Stimulated activated CD8-positive, alpha-beta memory T cell treated with anti-CD3 and anti-CD28 coated beads, Interleukin-4, amount 100 ng/mL, for 1 hour (primary cell): ENCODE measurements at places on chromosomes 4 and X.

DNA sequence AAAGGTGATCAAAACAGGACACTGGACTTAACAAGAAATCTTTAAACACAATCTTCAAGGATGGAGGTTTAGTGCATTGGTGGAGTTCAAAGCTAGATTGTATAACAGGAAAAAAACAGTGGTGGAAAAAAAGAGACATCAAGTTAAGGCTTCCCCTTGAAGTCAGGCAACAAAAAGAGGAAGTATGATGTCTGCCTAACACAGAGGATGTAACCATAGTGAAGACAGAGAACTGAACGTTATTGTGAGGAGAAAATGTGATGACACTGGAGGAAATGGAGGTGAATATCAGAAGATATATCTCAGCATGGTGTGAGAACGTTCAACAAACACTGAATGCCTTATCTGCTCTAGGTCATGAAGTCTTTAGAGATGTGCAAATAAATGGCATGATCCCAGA lies 192.4 kb upstream of the AR start:
- no peak for DNase-seq

DNA sequence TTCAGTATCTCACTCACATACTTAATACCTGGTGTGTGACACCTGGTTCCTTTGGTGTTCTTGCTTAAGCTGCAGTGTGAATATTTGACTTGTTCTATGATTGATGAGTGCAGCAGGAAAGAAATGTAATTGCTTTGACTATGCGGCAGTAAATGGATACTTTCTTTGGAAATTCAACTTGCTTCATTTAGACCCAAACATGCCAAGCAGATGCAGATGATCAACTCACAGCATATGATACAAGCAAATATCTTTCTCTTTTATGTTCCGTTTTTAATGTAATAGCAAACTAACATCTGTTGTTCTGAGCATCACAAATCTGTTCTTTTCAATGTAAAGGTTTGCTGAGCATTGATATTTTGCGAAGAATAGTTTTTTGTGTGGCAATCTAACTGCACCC lies 549.5 kb downstream of the C4orf33 start:
- no peak for DNase-seq

GRCh38 chrX:67555578-67556203 lies 11.9 kb downstream of the AR start:
- DNase-seq: no peak

DNA sequence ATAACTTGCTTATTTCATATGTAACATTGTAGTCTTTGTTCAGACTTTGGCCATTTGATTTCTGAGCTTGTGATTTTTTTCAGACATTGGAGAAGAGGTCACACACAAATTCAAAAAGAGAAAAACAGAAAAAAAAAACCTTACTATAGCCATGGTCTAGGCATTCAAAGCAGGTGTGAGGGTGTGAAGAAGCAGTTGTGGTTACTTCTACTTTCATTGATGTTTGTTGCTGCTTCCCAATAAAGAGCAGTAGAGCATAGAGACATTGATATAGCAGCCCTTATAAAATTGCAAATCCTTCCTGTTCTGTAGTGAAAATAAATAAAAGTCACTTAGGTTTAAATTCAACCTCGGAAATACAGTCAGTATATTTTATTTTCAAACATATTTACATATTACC lies 671.6 kb downstream of the GRXCR1 start:
- DNase-seq: no peak

GRCh38 chrX:9087271-9088040 lies 53.5 kb upstream of the FAM9B start:
- DNase-seq: no peak

DNA sequence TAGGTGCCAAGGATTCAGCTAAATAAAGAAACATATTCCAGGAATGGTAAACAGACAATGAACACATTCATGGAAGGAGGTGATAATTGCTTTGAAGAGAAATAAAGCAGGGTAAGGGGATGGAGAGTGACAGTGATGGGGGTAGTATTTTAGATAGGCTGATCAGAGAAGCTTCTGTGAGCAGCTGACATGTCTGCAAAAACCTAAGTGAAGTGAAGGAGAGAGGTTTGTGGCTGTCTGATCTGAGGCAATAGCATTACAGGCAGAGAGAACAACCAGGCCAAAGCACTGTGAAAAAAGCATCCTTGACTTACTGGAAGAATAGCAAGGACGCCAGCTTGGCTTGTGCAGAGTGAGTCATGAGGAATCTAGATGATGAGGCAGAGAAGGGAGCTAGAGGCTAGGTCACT lies 271.9 kb upstream of the GATB start:
- no peak for DNase-seq

DNA sequence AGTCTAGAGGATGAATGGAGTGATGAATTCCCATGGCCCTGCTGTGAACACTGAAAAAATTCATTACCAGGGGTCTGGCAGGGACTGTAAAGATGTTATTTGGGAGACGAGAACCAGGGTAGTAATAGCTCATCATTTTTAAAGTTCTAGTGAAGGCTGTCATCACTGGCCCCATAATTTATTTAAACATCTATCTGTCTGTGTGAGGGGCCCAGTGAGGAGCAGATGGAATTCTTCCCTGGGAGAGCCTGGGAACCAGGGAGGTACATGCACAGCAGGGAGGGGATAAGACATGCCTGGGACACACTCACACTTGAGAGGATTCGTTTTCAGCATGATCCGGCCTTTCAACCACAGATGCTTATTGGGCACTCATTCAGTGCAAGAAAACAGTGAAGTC lies 162.0 kb downstream of the PDGFRA start:
- no peak for DNase-seq
